Muscle of arm (tissue), 14 donors: ENCODE measurements at places on chromosomes 2 and 18. TPM values are rescaled to one million over a fixed set of nuclear protein-coding genes. Genes with fewer than 3 reads are reported as not detected.

GRCh38 chr2:959457-959856 is 8.8 kb downstream of the SNTG2 start:
- DNase-seq = no peak

- DNase-seq = no peak
These were observed 1.4 kb upstream of the CAB39 start for GRCh38 chr2:230711224-230711623.

DNA sequence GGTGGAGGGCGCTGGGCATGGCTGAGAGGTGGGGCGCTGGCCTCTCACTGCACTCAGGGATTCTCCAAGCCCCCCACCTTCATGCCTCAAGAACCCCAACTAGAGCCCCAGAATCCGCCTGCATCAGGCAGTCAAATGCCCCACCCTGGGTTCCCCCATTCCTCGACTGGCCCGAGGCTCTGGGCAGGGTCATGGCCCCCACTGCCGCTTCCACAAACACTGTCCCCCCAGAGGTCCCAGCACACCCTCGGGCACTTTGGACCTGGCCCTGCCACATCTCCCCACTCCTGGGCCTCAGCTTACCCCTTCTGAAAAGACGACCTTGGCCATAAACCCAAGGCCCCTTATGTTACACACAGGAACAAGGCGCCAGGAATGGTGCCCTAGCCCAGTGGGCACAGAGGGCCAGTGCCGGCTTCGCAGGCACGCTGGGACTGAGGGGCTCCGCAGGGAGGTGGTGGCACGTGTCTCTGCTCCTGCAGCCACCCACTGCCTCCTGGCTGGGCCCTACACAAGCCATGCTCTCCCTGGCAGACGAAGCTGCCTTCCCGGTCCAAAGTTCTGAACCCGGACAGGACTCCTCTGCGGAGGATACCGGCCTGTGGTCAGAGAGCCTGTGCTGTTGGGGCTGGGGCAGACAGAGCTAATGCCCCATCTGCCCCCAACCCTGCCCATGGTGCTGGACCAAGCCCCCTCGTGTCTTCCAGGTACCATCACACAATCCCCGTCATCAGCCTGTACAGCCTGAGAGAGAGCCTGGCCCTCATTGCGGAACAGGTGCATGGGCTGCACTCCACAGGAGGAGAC is 6.8 kb downstream of the AGXT start:
- no peak for DNase-seq

- no peak for DNase-seq
These were observed at the start of gene INPP5D for GRCh38 chr2:233059797-233060500. Gene INPP5D (plus strand): TSS chr2:233060342. CDS start chr2:233060479, 137 bp downstream.

PAX3 gene
- polyA plus RNA-seq = 2.1 TPM

- no peak for DNase-seq
These were observed 50.9 kb downstream of the MARCO start for GRCh38 chr2:118992740-118993391.

- DNase-seq = no peak
These were observed 58.6 kb downstream of the ZEB2 start for GRCh38 chr2:144461308-144461766.

- DNase-seq = peak; percentile 55
These were observed 42.9 kb downstream of the HDLBP start for GRCh38 chr2:241272303-241273209.

DNA sequence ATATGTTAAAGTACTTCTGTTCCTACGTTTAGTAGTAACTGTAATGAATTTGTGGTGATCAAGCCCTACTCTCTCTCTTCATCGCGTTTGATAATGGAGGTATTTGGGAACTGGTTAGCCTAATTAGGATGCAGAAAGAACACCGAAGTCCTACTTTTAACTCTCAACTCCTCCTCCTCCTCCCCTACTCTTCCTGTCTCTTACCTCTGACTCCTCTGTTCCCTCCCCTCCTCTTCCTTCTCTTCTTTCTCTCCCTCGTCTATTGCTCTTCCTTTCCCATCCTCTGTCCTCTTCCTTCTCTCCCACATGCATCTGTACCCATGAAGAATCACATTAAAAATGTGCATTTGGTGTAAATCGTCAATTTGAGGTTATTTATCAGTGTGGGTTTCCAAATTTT is 57.8 kb downstream of the RMDN2 start:
- no peak for DNase-seq

HJURP gene
- 27.1 TPM for polyA plus RNA-seq

- no peak for DNase-seq
These were observed 289.6 kb upstream of the ID2 start for GRCh38 chr2:8392098-8392866.

TMEM17 gene
- polyA plus RNA-seq = 1.5 TPM

MC5R gene
- 3.0 TPM for polyA plus RNA-seq
